ENCODE measurements at places on chromosomes 11 and 22.

GRCh38 chr22:25492841-25493734, 71.4 kb upstream of the GRK3 start:
- DNase-seq = no peak

GRCh38 chr11:111416231-111416960, 37.3 kb upstream of the POU2AF1 start:
- no peak for DNase-seq

DNA sequence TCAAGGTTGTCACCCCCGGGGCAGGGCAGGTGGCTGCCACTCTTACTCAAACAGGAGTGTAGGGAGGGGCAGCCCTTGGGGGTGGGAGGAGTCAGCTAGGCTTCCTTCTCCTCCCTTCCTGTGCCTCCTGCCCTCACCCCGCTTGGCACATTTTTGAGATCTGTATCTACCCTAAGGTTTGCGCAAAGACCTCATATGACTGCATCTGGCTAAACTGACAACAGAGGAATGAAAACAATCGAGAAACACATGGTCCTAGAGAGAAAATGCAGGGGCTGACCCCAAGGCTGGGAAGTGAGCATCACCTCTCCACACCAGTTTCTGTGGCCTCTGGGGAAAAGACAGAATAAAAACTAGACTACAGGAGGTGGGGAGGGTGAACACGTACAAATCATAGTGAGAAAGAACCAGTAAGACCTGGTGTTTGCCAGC, 28.1 kb downstream of the IGSF9B start:
- peak; percentile 69 for DNase-seq

- no peak for DNase-seq
Measured at GRCh38 chr11:22860241-22860640, at the start of gene CCDC179. Gene CCDC179 (minus strand): TSS chr11:22860474. CDS start chr11:22860421, 53 bp downstream.

- DNase-seq = peak; percentile 74
Measured at GRCh38 chr22:37633089-37633624, 6.3 kb upstream of the SH3BP1 start.

- DNase-seq = no peak
Measured at GRCh38 chr22:17866127-17866526, 91.9 kb upstream of the BID start.

DNA sequence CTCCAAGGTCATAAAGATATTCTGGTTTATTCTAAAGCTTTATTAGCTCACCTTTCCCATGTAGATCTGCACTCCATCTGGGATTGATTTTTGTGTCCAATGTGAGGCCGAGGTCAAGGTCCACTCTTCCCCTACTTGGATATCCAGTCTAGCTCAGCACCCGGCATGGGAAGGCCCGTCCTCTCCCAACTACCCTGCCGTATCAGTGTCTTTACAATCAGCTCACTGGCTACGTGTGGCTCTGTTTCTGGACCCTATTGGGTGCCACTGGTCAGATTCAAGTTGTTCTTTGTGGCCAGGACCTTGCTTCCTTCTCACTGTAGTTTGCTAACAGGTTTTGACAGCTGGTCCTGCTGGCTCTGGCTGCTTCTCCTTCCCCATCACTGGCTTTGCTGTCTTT, 30.9 kb downstream of the KCNQ1OT1 start:
- no peak for DNase-seq

- DNase-seq = no peak
Measured at GRCh38 chr11:5690216-5690615, 626 bp downstream of the TRIM22 start.

GRCh38 chr11:2377511-2378443, 667 bp downstream of the CD81 start:
- peak; percentile 52 for DNase-seq

DNA sequence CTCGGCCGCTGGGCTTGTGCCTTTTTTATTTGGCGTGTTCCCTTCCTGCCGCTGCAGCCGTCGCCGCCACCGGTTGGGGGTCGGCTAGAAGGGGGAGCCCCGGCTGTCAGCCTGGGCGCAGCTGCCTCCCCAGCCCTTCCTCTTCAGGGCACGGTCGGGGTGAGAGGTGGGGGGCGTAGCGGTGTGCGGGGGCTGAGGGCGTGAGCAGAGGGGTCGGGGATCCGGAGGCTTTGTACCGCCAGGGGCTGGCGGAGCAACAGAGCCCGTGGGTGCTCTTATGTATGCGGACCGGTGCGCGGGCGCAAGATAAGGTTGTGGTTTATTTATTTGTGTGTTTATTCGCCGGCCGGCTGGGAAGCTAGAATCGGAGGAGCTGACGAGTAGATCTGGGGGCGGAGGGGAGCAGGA, 477 bp downstream of the ZBTB16 start:
- no peak for DNase-seq

- no peak for DNase-seq
Measured at GRCh38 chr11:119218141-119218878, 12.2 kb downstream of the CBL start.
